ENCODE measurements at places on chromosomes 2 and 18. TPM values are rescaled to one million over a fixed set of nuclear protein-coding genes. Genes with fewer than 3 reads are reported as not detected.

DNA sequence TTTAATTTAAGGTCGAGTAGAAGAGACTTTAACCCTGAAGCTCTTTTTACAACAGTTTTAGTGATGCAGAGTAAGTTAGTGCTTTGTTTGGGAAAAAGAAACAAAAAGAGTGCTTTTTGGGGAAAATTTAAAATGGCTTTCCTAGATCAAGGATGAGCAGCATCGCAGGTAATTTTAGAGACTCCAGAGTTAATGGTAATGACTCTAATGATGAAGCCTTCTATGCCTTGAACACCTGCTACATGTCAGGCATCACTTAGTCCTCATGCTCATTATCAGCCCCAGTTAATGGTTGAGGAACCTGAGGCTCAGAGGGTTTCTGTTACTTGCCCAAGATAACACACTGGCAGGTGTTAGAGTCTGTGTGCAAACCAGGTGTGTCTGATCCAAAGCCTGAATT is 167.8 kb downstream of the ACOXL start:
- DNase-seq = no peak

DNA sequence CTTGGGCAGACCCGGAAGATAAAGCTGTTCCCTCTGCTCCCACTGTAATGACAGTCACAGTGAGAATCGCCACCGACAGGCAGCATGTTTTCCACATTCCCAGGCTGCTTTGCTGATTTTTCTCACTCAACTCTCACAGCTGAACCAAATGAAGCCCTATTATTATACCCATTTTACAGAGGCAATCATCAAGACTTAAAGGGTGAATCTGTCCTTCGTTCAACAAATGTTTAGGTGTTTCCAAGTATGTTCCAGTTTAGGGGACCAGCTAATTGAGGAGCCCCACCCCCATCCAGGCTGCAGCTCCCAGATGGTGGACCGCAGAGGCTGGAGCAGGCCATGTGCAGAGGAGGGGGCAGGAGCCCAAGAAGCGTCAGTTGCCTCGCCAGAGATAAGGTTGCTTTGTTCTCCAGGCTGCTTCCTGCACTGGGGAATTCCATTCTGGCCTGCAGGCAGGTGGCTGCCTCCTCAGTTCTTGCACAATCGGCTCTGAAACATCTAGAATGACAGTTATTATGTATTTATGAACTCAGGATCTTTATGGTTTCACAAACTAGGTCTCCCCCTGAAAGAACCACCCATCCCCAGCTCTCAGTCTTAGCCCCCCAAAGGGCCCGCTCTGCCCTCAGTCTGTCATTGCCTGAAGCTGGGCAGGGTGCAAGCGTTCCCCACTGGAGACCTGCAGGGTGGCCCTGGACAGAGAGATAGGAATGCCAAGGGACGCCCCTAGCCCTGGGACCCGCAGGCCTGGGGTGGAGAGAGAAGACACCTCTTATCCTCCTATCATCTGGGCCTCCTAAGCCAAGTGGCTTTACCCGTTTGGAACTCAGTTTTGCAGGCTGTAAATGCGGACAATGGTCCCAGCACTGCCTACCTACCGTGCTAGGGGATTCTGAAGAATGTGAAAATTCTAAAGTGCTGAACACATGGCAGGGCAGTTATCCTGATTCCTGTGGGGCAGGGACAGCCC is 49.1 kb upstream of the MYCN start:
- no peak for DNase-seq

ANKRD30B gene
- not detected for total RNA-seq

DNA sequence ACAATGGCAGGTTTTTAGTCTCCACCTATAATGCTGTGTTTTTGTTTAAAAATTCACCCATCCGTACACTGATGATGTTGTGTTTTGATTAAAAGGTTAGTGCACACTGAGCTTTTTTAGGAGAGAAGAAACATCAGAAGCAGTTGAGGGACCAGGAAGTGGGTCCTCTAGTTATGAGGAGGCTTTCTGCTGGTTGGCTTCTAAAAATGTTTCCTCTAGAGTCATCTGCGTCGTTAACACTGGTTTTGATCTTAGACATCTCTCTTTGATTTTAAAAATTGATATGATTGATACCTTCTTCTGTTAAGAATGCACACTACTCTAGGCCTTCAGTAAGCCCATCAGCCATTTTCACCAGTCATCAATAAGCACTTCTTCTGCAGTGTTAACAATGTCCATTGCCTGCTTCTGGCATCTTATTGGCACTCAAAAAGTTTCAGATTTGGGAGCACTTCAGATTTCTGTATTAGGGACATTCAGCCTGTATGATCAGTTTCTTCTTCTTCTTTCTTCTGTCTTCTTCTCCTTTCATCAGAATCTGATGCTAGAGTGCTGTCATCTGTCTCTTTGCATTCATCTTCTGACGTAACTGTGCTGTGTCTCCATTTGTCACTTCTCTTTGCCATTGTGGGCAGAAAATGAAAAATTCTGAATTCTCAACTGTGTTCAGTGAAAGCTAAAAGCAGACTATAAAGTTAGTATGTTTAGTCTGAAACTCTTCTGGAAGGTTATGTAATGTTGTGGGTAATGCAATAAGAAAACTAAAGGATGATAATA is 56.3 kb downstream of the PHLPP1 start:
- DNase-seq = no peak

- no peak for DNase-seq
These were observed 519.8 kb upstream of the ZNF804A start for GRCh38 chr2:184078496-184078895.

DNA sequence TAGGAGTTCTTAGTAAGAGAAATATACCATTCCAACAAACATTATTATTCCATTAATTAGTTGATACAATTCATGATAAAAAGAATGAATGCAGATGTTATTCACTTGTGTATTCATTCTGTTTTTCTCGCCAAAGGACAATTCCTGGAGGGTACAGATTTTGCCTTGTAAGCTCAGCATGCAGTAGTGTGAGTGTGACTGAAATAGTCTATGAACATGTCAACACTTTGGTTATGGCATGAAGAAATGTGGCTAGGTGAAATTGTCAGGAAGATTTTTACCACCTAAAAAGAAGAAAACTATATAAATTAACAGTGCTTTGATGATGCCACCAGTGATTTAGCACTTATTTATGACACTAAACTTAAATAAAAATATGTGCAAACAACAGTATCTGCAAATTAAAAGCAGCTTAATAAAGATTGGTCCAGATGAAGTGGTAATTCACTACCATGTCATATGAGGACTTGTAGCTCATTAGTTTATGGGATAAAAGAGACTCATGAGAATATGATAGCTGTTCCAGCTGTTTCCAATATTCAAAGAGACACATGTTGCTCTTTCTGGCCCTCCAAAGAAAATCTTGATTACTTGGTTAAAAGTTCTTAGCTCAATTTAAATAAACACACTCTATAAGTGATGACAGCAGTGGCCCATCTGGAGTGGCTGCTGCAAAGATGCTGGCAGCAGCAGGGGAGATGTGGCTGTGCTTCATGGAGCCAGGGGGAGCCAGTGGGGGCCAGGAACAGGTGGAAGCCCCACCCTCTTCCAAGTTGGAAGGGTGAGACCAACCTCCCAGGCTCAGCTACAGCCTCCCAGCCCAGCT is 165.0 kb downstream of the CDH19 start:
- no peak for DNase-seq

DNA sequence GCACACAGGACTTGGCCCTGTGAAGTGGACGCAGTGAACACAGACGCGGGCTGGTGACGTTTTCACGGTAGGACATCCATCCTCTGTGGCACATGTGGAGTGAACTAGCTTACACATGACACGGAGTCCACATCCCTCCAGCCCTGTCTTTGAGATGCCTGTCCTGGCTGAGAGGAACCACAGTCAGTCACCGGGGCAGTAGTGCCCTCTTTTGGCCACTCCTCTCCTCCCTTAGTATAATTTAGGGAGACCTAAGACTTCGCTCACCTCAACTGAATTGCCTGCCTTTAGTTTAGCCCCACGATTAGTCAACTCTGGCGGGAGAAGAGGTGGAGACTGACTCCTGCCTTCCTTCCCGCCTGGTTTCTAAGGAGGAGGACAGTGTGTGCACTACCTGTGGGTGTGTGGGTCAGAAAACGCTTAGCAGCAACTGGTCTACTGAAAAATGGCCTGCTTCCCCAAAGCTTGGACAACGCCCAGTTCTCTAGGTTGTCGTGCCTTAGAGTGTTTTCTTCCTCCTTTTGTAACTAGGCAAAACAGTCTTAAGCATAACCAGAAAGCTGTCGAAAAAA is 70.6 kb downstream of the MBP start:
- DNase-seq = no peak

- DNase-seq = no peak
These were observed 18.5 kb downstream of the NFE2L2 start for GRCh38 chr2:177246000-177246399.
